ENCODE measurements at places on chromosomes 2 and 18. TPM values are rescaled to one million over a fixed set of nuclear protein-coding genes. Genes with fewer than 3 reads are reported as not detected.

DOK6 gene
- not detected for total RNA-seq

STARD6 gene
- total RNA-seq: not detected

INHA gene
- total RNA-seq: 0.51 TPM

SCG2 gene
- total RNA-seq: 0.78 TPM

PROC gene
- total RNA-seq: not detected

MPP4 gene
- not detected for total RNA-seq

FEV gene
- total RNA-seq: 1.6 TPM

POTEJ gene
- total RNA-seq: not detected

SAG gene
- not detected for total RNA-seq

CERKL gene
- total RNA-seq: not detected

B3GNT7 gene
- total RNA-seq: 0.20 TPM

DNAH6 gene
- total RNA-seq: 0.49 TPM

ZNF396 gene
- 2.0 TPM for total RNA-seq

SMAD4 gene
- total RNA-seq: 49.6 TPM

IL36RN gene
- not detected for total RNA-seq

All from K562 (cell line).